ENCODE measurements at places on chromosomes 2 and 18.

DNA sequence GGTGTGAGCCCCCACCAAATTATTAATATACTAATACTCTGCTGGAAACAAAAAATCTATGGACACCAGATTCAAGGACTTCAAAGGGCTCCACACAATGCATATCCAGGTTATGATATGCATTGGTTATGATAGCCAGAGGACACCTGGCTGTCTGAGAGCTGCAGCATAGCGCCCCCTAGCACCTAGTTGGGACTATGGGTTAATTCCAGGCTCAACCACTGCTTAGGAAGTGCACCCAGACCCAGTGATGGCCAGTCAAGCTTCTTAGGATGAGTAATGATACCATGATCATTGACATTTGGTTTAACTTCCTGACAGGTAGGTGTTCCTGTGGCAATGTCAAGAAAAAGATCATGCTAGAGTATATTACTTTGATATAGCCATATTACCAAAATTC, 3.8 kb upstream of the FRZB start:
- DNase-seq, result no peak

- DNase-seq, result peak; percentile 10
These were observed 2.0 kb downstream of the DNAJC27 start for GRCh38 chr2:24969784-24970183.

DNA sequence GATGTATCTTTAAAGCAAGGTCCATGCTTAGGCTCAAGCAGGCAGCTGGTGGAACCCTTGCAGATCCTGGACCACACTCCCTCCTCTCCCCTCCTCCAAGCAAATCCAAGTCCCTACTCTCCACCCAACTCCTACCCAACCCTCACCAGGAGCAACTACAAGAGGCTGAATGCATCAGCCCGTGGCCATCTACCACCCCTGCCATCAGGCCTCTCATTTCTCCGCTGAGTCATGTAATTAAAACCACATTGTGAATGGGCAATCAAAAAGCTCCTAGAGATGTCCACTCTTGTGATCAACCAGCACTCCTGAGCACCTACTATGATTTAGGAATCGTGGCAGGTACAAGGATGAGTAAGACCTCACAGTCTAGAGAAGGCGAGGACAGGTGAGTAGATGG, 142.2 kb upstream of the CAPN13 start:
- DNase-seq, result no peak

- DNase-seq, result no peak
These were observed 79.6 kb upstream of the LAPTM4A start for GRCh38 chr2:20130821-20131645.

DNA sequence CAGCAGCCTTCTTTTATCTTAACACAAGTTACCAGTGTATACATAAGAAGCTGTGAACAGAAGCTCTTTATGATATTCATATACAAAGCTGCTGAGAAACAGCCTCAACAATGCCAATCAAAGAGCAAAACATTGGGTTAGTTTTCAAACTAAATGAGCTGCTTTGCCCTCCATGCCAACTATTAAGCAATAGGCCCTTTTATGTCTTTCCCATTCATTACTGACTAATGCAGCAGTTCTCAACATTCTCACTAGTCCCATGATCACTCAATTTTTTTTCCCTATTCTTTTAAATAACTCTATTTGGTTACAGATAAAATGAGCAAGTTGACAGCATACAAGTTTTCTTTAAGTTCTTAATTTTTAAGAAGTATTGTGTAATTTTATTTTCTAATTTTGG, 57.9 kb upstream of the FRZB start:
- DNase-seq, result peak; percentile 60

DNA sequence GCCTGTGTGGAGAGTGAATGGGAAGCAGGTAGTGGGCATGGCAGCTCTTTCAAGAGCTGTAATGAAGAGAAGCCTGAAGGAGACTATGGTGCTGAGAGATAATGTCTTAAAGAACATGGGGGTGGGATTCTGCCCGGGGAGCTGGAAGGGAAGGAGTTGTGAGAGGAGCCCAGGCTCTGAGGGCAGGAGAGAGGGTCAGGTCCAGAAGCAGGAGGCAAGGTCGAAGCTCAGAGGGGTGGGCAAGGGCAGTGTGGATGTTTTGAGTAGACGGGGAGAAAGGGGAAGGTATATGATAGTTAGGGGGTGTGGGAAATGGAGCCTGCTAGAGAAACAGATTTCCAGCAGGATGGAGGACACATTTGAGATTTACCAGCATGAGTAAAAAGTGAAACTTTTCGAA, 2.1 kb downstream of the CAPN10 start:
- no peak for DNase-seq

GRCh38 chr2:226979004-226979403, 143.2 kb downstream of the RHBDD1 start:
- no peak for DNase-seq

DNA sequence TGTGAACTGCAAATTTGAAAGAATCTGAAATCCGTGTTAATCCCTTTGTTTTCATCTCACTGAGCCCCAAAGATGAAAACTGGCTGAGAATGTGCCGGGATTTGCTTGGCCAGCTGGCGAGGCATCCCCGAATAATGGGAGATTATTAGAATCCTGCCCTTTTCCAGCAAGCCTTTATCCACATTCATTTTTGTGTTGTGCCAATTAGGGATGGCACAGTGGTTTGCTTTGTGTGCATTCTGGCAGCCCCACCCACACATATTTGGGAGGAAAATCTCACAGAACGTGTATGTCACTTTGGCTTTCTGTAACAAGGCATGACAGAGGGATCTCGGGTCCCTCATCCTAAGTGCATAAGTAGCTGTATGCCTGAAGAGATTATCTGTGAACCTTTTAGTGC, 405.8 kb upstream of the FAM98A start:
- DNase-seq, result no peak

DNA sequence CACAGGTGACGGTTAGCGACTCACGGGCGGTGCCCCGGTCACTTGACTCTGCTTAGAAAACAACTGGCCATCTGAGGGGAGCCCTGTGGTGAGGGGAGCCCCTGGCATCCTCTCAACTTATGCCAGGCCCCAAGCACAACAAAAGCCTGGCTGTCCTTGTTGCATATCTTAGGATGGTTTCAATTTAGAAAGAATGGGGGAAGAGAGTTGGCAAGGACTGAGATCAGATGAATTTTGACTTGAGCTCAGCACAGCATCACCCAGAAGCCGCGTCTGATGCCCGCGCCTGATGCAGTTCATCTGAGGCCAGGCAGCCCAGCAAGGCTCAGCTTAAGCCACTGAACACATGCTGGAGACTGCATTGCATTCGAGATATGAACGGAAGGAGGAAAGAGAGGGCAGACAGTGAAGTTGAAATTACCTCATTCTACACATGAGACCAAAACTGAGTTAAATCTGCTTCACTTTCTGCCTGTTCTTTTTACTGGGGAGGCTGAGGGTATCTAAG, 36.8 kb downstream of the MYT1L start:
- no peak for DNase-seq

- peak; percentile 35 for DNase-seq
These were observed 66.5 kb downstream of the EVA1A start for GRCh38 chr2:75494137-75494769.

DNA sequence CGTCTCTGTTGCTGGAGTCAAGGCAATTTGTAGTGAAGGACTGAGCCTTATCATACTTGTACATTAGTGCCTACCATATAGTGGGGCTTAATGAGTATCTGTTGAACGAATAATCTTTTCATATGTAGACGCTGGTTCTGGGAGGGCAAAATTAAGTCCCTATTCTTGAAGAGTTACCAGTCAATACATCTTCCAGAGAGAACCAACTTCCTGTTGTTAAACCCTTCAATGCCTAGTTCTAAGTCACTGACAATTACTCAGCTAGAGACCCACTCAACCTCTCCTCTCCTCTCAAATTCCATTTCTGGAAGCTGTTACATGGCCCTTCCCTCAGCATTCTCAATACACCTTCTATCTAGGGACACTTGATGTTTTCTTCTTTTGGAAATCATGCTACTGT, 1.1 kb upstream of the MOB4 start:
- DNase-seq, result no peak

DNA sequence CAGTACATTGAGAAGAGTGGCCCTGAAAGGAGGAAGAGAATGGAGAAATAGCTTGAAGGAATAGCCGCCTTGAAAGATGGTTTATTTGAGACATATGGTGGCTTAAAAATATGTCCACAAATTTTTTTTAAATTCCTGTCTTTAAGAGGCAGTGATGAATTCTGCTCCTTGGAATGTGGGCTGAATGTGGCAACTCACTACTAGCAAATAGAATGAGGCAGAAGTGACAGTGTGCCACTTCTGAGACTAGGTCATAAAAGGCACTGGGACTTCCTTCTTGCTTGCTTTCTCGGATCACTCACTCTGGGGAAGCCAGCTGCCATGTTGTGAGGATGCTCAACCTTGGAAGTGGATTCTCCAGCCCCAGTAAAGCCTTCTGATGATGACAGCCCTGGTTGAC, 67.0 kb downstream of the FAM161A start:
- DNase-seq, result no peak

GRCh38 chr2:133579274-133579673, 11.0 kb upstream of the NCKAP5 start:
- DNase-seq, result peak; percentile 80

- no peak for DNase-seq
These were observed 693.5 kb downstream of the CBLN2 start for GRCh38 chr18:71850602-71851001.

GRCh38 chr18:7766346-7766745, 199.2 kb downstream of the PTPRM start:
- no peak for DNase-seq

GRCh38 chr2:86068136-86068588, 37.5 kb downstream of the POLR1A start:
- no peak for DNase-seq

- DNase-seq, result no peak
These were observed 385.5 kb downstream of the RND3 start for GRCh38 chr2:150101947-150102346.

GRCh38 chr2:218393750-218394290, 5.8 kb upstream of the CTDSP1 start:
- no peak for DNase-seq

DNA sequence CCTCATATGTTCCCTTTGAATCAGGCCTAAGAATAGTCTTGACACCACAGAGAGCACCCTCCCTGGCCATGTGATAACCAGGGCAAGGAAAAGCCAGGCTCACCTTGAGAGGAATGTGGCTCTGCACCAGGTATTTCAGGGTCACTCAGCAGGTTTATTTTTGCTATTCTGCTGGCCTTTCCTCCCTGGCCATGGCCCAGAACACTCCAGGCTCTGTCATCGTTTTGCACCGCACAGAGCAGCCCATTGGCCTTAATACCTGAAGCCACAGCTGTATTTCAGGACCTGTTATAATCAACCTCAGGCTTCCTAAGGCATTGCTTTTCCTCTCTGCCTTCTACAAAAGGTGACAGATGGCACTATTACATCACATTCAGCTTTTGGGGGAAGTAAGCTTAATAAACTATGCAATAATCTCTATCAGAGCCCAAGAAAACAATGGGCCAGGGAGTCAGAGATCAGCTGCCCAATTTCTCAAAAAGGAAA, 668.3 kb downstream of the IRS1 start:
- DNase-seq, result no peak

- no peak for DNase-seq
These were observed 636.1 kb upstream of the KLHL29 start for GRCh38 chr2:22748909-22749308.

- DNase-seq, result no peak
These were observed 107.4 kb upstream of the ID2 start for GRCh38 chr2:8574196-8575037.

- no peak for DNase-seq
These were observed 80.6 kb downstream of the ADD2 start for GRCh38 chr2:70687461-70687795.

DNA sequence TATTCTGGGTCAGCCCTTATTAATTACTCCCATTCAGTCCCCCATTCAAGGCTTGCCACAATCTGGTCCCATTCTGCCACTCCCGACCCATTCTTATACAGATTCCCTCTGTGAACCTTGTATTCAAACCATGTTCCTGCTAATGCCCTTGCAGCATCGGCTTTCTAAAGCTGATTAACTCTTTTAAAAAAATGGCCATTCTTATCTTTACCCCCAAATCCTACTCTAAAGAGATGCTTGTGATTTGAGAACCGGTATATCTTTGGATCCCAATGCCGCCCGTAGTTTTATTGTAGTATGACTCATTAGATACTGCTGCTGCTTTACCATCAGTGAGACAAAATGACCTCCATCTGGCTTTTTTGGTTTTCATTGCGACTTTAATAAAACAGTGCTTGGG, 72.2 kb downstream of the XRCC5 start:
- DNase-seq, result no peak

DNA sequence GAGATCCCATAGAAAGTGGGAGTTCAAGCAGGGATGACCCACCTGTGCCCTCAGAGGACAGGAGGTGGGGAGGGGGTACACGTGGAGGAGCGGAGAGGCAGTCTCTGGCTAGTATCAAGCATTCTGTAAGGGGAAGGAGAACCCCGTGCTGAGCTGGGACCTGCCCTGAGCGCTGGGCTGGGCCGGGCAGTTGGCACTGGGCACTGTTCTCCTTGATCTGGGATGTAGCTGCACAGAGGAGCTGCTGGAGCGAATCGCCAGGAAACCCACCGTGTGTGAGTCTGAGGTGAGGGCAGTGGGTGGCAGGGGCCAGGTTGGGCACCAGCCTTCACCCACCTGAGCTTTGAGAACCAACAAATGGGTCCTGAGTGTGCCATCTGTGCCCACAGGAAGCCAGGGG, 19.8 kb upstream of the GMPPA start:
- no peak for DNase-seq

DNA sequence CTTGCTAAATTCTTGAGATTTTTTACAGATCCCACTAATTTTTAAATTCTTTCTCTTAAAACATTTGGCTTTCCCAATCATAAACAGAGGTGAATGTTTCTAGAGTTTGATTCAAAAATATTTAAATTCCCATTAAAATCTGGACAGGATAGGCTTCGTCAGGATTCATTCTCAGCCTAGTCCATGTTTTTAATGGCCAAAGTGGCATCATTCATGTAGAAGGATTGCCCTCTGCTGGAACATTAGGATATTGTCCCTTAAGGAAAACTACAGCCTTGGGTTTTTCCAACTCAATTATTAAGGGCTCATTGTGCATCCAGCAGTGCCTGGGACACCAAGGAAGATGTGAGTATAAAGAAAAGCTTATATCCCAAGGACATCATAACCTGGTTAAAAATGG, 71.7 kb downstream of the TPGS2 start:
- peak; percentile 82 for DNase-seq

GRCh38 chr18:13612196-13612997, 114.0 kb downstream of the FAM210A start:
- DNase-seq, result no peak

DNA sequence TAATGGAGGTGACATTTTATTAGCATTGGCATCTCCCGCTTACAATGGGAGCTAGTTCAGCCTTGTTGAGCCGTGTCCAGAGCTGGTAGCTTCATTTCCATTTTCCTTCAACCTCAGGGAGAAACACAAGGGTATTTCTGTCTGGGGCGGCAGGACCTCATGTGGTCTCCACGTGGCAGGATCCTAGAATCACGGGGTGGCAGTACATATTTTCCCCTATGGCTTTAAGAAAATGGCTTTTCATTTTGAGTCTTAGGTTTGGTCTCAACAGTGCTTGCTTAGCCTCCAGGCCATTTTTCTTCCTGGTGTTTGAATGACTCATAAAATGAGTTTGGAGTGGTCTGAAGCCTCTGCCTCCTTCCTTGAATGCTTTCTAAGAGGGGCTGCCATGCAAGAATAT, 20.3 kb downstream of the CABLES1 start:
- no peak for DNase-seq
